ENCODE measurements at places on chromosomes 2 and 18.

DNA sequence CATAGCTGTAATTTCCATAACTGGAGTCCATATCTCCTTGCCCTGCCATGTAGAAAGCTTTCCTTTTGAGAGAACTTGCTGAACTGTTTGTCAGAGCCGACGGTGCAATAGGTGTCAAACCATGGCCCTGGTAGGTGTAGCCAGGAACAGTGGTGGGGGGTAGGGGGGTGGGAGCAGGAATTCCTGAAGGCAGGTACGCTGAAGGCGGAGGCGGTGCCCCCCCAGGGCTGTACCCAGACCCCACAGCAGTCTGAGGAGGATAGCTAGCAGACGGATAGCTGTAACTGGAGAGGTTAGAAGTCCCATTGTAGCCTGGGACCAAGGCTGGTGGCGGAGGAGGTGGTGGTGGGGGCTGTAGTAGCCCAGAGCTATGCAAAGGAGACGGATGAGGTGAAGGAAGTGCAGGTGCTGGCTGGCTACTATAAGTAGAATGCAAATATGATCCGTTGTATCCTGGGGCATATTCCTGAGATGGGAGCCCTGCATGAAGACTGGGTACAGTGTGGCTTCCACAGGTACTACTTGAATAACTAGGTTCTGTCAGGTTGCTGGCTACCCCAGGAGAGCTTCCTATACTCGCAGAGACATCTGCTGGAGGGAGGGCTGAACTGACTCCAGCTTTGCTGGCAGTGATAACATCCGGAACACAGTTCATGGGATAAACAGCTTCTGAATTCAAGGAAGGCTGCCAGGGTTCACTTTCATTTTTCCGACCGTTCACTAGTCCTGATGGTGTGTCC lies 124.8 kb downstream of the FIGN start:
- no peak for DNase-seq

GRCh38 chr2:239600001-239600593 lies 199.3 kb upstream of the HDAC4 start:
- no peak for DNase-seq

DNA sequence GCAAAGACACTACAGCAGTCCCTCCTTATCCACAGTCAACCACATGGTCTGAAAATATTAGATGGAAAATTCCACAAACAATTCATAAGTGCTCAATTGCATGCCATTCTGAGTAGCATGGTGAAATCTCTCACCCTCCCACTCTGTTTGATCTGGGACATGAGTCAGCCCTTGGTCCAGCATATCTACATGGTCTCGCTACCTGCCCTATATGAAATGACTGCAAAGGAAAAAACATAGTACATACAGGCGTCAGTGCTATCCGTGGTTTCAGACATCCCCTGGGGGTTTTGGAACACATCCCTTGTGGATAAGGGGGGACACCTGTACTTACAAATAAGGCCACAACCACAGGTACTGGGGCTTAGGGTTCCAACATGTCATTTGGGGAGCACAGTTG lies 73.7 kb downstream of the CABLES1 start:
- no peak for DNase-seq

DNA sequence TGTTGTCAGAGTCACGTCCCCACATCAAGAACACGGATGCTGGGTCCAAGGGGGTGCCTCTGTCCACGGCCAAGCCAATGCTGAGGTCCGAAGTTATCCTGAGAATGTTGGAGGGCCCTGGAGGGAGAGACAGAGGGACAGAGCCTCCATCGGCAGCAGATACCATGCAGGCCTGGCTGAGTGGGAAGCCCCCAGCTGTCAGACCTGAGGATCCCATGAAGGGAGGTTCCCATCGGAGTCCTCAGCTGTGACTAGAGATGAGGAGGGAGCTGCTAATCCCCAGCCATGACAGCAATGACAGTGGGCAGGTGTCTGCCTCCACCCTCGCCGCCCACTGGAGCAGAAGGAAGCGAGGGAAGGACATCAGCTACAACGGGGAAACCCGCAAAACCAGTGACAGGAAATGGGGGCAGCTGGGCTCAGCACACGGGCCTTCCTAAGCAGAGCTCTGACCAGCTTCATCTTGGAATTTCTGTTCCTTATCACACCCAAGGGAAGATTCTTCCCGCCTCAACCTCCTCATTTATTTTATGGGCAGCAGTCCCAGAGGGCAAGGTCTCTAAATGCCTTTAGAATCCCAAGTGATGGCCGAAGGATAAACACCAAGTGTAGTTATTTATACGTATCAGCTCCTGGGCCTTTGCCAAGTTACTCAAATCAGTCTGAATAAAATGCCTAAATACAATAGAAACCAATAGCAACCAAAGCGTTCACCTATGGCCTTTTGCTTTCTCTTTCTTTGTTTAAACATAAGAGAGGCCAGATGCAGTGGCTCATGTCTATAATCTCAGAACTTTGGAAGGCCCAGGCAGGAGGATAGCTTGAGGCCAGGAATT lies 32.2 kb downstream of the FAM178B start:
- DNase-seq, result no peak

DNA sequence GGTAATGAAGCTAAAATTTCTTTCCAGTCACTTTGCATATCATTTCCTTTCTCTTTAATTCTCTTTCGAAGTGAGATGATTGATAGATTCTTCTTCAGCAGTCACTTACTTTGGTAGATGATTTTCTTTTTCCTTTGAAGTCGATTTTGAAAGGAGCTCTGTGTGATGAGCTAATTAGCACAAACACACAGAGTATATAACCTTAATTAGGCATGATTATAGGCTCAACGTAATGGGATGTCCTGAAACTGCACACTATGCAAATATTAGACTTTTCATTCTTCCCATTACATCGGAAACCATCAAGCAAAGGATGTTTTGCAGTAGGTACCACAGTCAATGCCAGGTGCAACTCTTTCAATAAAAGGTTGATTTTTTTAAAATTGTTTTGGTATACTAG lies 6.4 kb upstream of the CTLA4 start:
- no peak for DNase-seq

GRCh38 chr2:114700440-114700839 lies 258.0 kb downstream of the DPP10 start:
- no peak for DNase-seq

DNA sequence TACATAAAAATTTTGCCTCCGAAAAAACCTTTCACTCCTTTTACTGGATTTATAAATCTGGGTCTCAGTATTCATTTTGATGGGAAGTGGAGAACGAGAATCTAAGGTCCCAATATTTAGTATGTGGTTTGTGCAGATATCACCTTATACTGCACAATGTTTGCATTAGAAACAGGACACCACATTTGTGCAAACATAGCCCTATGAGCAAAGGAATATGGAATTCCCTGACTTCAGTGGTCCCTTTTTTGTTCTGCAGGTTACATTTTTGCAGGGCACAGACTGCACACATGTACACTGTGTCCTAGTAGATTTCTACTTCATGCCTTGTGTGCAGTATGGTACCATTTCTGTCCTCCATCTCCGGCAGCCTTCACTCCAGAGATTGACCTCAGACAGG lies 130.0 kb downstream of the CDH19 start:
- DNase-seq, result no peak

- DNase-seq, result no peak
Observed at GRCh38 chr18:70047931-70048603, 100.4 kb upstream of the CD226 start.

- no peak for DNase-seq
Observed at GRCh38 chr2:99677814-99678213, 188.0 kb upstream of the REV1 start.

GRCh38 chr18:13463526-13464210 lies 245.1 kb downstream of the LDLRAD4 start:
- no peak for DNase-seq

DNA sequence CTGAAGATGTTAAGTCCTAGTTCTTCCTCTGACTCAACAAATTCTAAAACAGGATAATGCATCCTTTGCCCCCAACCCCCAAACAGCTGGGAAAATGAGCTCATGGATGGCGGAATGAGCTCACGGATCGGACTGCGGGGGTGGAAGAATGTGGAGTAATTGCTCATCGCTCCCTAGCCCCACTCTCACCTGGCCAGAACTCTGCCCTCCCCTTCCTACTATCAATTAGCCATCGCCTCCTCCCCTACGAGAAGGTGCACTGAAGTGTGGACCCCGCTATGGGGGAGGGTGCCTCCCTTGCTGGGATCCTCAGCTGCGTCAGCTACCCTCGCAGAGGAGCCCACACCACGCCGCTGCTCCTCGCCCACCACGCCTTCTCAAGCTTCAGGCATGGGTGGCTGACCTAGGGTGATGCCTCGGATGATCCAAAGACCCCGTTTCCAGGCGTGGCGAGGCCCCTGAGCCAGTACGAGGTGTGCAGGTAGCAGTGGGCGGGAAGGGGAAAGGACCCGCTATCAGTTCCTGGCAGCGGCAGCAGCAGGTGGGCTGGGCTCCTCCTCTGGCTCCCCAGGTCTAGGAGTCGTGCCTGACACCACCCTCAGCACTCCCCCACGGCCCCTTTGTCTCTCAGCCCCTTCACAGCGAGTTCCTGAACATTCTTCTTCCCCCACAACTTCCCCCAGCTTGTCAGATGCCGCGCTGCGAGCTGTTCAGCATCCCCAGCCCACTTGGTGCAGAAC lies 82.1 kb upstream of the POMC start:
- peak; percentile 6 for DNase-seq
